ENCODE measurements at places on chromosomes 7 and 10.

DNA sequence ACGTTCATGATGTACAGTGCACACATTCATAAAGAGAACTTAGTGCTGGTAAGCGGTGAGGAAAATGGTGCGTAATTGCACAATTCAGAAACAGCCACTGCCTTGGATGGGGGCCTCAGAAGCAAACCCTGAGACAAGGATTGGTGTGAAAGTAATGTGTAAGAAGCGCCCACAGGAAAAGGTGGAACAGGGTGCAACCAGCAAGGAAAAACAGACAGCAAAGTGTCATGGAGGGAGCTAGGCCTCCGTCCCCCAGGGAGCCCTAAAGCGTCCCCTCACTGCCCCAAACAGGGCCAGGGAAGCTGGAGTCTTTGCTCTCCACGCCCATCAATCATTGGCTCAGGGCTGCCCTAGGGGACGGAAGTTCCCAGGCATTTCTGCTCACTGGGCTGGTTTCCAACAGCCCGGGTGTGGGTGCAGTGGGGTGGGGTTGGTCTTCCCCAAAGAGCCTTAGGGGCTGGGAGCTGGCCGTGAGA lies 9.6 kb upstream of the C10orf105 start:
- DNase-seq, result no peak

- no peak for DNase-seq
These were observed 1.1 kb upstream of the SEC31B start for GRCh38 chr10:100520811-100521210.

- DNase-seq, result no peak
These were observed 1.8 kb downstream of the NEUROD6 start for GRCh38 chr7:31338706-31339105.

GRCh38 chr10:33160151-33160550 lies 174.3 kb downstream of the NRP1 start:
- no peak for DNase-seq

- no peak for DNase-seq
These were observed 16.5 kb upstream of the PRKAG2 start for GRCh38 chr7:151893405-151893923.

- no peak for DNase-seq
These were observed 544.2 kb upstream of the ANKRD30A start for GRCh38 chr10:36581237-36581636.

DNA sequence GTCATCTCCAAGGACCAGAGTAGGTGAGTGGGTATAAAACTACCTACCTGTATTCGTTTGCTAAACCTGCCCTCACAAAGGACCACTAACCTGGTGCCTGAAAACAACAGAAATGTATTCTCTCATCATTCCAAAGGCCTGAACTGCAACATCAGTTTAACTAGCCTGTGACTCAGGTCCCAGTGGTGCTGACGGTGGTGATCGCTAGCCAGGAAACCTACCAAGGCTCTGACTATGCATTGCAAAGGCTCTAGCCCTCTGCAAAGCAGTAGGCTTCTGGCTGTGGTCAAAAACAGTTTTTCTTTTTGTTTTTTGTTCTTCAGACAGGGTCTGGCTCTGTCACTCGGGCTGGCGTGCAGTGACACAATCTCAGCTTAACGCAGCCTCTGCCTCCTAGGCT lies 107.5 kb downstream of the NPTX2 start:
- DNase-seq, result no peak

GRCh38 chr10:85995791-85996190 lies 370.8 kb downstream of the GRID1 start:
- no peak for DNase-seq

- no peak for DNase-seq
These were observed 183.0 kb upstream of the CTBP2 start for GRCh38 chr10:125343118-125343925.
